ENCODE measurements at places on chromosomes 13 and 19. TPM values are rescaled to one million over a fixed set of nuclear protein-coding genes. Genes with fewer than 3 reads are reported as not detected.
A peak's percentile ranks its signal among the peaks of the same experiment; 100 is the strongest.

GRCh38 chr19:10643172-10643967 is 10.8 kb upstream of the ILF3 start:
- no peak for DNase-seq

- DNase-seq: peak; percentile 43
Measured at GRCh38 chr19:48419158-48419920, 25.9 kb downstream of the GRIN2D start.

- no peak for DNase-seq
Measured at GRCh38 chr13:99886706-99887105, 84.9 kb downstream of the ZIC5 start.

DNA sequence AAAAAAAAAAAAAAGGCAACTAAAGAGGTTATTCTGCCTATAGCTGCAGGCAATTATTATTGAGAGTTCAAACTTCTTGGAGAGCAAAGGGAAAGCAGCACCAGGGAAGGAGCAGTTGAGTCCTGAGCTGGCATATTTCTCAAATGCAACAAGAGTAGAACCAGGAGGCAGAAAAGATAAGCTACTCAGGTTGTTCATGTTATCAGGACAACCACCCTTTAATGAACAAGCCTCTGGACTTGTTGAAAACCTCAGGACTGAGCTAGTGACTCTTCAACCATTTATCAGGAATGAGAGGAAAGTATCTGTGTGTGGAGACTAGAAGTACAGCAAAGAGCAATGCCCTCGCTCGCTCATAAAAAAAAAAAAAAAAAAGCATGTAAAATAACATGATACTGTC is 183.0 kb downstream of the KCTD12 start:
- no peak for DNase-seq

GRCh38 chr19:5974721-5975387 is 3.1 kb downstream of the RANBP3 start:
- DNase-seq: no peak

GRCh38 chr13:72617951-72618350 is 109.5 kb downstream of the MZT1 start:
- no peak for DNase-seq

DNA sequence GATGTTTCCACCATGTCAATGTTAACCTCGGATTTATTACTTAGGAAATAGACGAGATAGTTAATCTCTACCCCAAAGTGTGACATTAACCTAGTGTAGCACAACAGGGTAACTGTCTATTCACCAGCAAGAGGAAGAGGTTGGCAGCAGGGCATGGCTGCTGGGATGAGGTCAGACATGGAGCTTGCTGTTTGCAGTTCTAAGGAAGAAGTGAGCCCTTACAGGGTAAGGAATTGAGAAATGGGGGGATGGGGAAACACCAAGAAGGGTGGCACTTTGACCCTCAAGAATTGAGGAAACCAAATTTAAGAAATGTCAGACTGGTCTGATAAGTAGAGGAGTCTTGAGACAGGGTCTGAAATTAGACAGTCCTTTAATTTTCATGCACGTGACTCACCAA is 62.4 kb downstream of the MBD3L2B start:
- DNase-seq: no peak

DNA sequence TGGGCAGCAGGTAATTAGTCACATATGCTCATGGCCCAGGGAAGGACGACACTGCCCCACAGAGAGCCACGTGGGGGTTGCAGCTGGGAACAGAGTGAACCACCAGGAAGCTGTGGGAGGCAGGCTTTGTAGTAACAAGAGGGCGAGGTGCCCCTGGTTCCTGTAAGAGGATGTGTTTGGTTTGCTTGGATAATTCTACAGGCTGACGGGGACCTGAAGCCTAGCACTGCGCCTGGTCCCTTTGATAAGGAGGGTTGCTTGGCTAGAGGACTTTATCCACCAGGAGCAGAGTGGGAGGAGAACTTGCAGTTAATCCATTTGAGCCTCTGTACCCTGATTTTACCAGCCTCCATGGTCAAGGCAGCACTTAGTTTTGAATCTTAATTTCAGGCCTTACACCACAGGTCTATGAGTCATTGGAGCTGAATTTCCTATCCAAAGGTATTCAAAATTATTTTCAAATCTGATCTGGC is 67.4 kb upstream of the CLDN10 start:
- no peak for DNase-seq

DNA sequence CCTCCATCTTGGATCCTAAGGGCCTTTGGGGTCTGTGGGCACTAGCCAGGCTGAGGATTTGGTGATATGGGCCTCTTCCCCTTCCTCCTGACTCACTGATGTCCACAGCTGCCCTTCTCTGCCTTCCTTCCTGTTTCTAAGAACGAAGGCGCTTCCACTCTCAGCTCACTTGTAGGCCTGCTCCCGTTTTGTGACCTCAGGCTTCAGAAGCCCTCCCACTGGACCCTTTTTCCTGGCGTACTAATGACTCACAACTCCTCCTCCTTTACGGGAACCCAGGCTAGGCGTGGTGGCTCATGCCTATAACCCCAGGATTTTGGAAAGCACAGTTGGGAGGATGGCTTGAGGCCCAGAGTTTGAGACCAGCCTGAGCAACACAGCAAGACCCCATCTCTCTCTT is 55.6 kb downstream of the TMED1 start:
- no peak for DNase-seq

- no peak for DNase-seq
Measured at GRCh38 chr19:47469719-47470118, 2.0 kb downstream of the SLC8A2 start.

ZNF728 gene
- 5.6 TPM for total RNA-seq

MED4 gene
- total RNA-seq: 39.4 TPM

JAK3 gene
- total RNA-seq: 1.7 TPM

MAB21L1 gene
- total RNA-seq: 0.47 TPM

Measured in left ventricle myocardium inferior (tissue), 1 donor.